ENCODE measurements at places on chromosomes 4 and X. TPM values are rescaled to one million over a fixed set of nuclear protein-coding genes. Genes with fewer than 3 reads are reported as not detected.
A peak's percentile ranks its signal among the peaks of the same experiment; 100 is the strongest.

GRCh38 chr4:30614771-30615170 lies 105.4 kb upstream of the PCDH7 start:
- no peak for DNase-seq

DNA sequence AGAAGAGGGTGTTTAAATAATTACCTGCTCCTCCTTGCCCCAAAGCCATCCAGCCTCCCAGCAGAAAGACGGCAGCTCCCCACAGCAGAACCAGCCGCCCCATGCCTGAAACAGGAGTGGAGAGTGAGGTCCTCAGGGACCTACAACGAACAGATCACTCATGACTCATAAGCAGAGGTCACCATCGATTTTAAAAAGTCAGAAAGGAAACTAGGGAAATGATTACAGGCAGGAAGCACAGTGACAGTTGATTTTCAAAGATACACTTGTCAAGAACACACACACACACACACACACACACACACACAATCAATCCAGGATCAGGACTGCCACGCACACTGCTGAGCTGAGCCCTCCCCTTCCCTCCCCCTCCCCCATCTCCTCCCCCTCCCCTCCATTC lies at the start of gene CRLF2:
Gene CRLF2 (minus strand): TSS at position 118 of the 400 bp plus-strand sequence. CDS start 15 bp downstream, at position 103.
- peak; percentile 72 for DNase-seq

DNA sequence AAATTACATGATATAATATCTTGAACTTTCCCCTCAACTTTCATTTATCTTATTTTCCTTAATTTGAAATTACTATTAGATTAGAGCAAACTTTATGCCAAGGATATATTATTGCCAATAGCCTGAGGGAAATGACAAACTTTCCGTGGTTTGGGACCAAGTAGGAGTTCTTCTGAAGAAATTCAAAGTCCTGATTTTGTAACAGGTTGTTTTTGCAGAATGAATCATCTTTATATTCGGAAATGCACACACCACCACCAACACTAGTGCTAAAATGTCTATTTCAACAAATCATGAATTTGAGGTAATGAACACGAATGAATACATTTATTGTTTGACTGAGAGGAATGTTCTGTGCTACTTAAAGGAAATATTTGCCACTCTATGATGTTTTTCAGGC lies 226.7 kb downstream of the GRIA2 start:
- DNase-seq, result no peak

GRCh38 chr4:80179637-80180161 lies 17.6 kb upstream of the PRDM8 start:
- no peak for DNase-seq

GRCh38 chr4:151725087-151725486 lies 35.7 kb downstream of the GATB start:
- DNase-seq, result no peak

DNA sequence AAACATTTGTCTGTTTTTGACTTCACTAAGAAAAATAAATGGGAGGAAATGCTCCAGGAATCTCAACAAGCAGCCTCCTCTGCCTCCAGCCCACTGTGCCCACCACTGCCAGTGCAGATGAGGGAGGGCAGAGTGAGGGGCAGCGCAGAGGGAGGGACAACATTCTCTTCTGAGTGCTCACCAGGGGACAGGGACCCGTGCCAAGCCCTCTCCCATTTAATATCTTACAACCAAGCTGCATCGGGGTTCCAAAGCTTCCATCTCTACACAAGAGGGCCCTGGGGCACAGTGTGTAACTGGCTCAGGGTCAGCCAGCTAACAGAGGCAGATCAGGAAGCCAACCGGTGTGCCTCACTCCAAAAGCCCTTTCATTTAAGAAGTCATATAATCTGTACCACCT lies 120.4 kb downstream of the NSUN7 start:
- no peak for DNase-seq

DNA sequence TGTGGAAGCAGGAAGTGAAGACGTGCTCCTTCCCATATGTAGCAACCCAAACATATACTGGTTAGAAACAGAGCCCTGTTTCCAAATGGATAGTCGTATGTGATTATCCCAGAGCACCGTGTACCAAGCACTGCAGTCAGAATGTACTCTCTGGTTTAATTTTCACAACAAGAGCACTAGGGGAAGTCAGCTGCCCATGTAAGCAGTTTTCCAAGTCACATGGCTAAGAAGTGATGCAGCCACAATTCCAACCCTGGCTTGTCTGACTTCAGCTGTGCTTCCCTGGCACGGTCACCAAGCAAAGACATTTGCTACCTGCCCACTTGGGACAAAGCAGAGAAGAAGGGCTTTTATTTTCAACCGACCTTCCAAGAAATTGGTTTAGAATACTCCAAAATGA lies 28.2 kb upstream of the CEP135 start:
- no peak for DNase-seq

- no peak for DNase-seq
These were observed 14.7 kb upstream of the AMBN start for GRCh38 chr4:70577220-70577927.

DNA sequence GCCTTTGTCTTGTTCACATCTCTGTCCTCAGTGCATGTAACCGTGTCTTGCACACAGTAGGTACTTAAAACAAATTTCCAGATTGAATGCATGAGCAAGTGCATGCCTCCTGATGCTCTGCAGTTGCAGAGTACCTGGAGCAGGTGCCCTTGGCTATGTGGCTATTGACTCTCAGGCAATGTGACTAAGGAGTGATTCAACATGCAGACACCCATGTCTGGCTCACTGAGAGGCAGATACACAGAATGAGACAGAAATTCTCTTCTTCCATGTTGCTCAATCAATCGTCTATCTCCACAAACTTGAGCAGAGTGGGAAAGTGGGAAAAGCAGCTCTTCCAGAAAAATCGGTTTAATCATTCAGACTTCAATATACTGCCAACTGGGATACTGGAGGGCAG lies 111.0 kb downstream of the CHRDL1 start:
- DNase-seq, result no peak

DNA sequence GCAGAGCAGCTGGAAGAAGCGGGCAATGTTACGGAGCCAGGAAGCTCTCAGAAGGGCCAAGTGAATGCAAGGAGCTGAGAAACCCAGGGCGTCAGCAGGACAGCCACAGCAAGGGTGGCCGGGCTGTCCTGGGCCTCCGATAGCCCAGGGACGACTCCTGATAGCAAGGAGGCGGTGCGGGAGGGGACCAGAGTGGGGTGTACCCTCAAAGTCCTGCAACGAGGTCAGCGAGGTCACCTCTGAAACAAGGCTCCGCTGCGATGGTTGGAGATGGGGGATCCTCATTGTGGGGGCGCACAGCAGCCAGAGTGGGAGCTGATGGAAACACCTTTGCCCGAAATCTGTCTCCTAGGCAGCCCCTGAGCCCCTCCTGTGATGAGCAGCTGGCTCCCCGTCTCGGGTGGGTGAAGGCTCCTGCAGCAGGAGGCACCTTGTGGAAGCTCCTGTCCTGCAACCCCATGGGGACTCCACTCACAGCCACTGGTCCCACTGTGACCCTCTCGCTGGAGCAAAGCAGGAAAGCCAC lies 4.3 kb upstream of the CCNQ start:
- no peak for DNase-seq

DNA sequence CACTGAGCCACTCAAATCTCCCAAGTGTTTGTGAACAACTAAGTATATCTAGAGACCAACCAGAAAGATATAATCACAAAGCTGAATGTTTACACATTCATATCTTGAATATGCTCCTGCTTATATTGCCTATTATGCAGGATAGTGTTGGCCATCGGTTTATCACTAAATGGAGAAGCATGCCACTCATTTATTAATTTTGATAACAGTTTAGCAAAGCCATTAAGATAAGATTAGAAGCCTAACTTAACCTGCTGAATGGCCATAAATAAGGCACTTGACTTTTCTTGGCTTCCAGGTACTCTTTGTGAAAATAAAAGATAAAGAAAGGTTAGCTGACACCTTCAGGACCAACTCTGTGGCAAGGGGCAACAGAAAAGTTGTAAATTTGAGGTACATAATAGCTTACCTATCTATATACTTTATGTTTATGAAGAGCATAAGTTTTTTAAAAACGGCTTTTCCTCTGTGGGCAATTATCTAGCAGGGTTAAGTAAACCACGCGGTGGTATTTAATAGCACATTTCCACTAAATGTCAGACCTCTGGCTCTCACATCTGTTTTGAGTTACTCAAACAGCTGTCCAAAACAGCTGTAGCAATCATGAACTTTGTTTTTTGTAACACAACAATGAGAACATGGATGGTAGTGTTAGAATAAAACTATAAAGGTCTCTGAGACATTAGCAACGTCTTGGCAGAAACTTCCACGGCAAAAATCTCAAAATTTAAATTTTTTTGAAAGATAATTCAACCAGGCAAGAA lies 58.8 kb upstream of the FTHL17 start:
- no peak for DNase-seq

GRCh38 chr4:21117541-21118180 lies 417.4 kb downstream of the PACRGL start:
- DNase-seq, result no peak

DNA sequence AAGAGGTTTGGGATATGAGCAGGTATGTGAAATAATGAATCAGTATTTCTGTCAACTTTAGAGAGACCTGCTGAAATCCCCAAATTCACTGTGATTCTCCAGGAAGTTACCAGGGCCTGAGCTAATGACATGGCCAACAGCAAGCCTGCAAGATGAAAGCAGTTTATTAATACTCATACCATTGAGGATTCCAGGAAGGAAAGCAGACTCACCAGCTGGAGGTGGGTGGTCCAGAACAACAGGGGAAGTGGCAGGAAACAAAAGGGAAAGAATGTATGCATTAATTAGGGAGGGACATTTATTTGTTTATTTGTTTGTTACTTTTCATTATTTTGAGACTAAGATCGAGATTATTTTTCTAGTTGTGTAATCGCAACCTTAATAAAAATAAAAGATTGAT lies 196.6 kb upstream of the AGA start:
- no peak for DNase-seq

GRCh38 chr4:83679692-83680091 lies 143.8 kb downstream of the GPAT3 start:
- DNase-seq, result no peak

- DNase-seq, result no peak
These were observed 547.5 kb downstream of the NLGN4X start for GRCh38 chrX:5681159-5681558.

DNA sequence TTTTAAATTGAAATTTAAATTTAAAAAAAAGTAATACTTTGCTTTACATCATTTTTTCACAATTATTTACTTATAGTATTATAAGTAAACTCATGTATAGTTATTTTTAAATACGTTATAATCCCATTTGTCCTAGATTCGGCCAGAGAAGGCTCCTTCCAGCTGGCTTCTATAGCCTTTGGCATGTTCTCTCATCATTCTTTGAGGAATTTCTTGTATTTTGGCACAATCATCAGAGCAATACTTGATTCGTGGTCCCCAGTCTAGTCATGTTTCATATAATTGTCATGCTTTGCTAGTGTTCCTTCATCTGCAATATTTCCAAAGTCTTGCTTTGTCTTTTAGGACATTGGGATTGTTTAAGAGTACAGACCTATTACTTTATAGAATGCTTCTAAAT lies 1037.9 kb upstream of the AGA start:
- no peak for DNase-seq

GRCh38 chr4:181966104-181966551 lies 277.1 kb upstream of the TENM3 start:
- DNase-seq, result no peak

- DNase-seq, result peak; percentile 85
These were observed 19.1 kb downstream of the CD99 start for GRCh38 chrX:2710041-2710840.

DNA sequence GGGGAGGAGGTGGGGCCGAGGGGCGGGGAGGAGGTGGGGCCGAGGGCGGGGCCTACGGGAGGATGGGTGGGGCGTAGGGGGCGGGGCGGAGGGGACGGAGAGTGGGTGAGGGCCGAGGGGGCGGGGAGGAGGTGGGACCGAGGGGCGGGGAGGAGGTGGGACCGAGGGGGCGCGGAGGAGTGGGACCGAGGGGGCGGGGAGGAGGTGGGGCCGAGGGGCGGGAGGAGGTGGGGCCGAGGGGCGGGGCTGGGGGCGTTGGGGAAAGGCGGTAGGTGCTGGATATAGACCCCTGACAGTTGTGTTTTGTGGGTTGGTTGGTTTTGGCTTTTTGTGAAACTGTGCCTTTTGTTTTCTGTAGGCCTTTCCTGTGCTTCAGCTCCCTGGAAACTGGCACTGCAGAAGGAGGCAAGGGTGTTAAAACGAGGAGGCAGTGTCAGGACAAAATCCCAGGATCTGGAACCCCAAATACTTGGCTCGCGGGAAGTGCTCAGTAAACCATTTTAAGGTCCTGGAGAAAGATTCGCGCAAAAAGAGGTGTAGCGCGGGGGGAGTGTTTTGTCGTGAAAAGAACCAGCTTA lies 580 bp upstream of the MMGT1 start:
- peak; percentile 67 for DNase-seq

GRCh38 chr4:133799717-133800315 lies 401.8 kb downstream of the PABPC4L start:
- no peak for DNase-seq

DNA sequence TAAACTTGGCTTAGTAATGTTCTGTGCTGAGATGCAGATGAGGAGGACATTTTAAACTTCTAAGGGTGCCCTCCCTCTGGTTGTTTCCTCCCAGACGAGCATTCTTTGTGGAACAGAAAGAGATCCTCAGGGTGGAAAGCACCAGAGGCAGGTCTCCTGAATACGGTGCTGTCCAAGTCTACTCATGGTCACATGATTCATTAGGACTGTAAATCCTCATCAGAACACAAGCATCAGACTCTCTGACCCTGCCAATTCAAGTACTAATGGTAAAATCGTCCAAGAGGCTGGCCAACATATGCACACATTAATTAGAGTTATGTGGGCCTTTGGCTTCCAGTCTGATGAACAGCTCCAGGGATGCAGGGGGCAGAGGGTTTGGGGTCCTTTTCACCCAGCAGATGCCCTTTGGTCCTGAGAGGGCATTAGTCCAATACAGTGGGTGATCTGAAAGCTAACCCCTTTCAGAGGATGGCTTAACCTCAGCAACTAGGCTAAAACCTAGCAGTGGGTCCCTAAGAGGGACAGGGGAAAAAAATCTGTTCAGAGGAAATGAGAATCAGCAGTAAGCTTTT lies 18.2 kb downstream of the HAND2 start:
- DNase-seq, result no peak

DNA sequence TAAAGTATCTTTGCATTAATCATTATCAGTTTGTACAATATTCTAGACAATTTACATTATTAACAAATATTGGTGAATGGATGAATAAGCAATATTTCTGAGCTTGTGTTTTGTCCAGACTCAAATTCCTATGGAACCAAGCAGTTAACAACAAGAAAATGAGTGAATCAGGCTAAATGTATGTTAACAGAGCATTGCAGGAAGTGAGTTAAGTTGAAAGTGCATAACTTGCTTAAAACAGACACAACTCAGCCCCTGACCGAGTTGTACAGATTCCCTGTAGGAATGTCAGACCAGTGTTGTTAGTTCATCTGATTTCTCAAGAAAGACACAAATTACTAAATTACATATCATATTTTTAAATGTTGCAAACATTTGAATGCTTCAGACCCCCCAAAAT lies 23.7 kb upstream of the CSN1S1 start:
- DNase-seq, result no peak

Gene NLRP2B
- total RNA-seq, result not detected

Gene SLITRK2
- total RNA-seq, result not detected

Gene LINC00632
- total RNA-seq, result not detected

Gene GDPD2
- not detected for total RNA-seq

Gene RNF175
- 1.5 TPM for total RNA-seq

Gene CABS1
- not detected for total RNA-seq

Gene TKTL2
- not detected for total RNA-seq

Gene TBL1X
- total RNA-seq, result 21.6 TPM

Gene NDP
- total RNA-seq, result not detected

Gene PRSS12
- total RNA-seq, result not detected
